ENCODE measurements at places on chromosomes 12 and 14.

DNA sequence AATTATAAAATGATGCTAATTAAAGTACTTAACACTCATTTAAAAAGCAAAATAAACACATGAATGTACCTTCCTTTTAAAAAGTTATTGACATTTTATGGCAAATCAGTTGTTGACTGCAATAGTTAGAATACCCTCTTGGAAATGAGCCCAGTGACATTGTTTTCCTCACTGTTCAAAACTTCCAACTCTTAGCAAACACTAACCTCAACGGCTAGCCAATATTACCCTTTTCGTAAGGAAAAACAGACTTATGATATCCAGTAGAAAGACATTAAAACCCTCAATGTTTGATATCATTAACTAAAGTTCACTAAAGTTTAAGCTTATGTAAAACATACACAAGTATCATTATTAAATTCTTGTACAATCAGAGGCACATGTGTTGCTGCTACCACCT lies 83.6 kb downstream of the EPS8 start:
- no peak for DNase-seq

GRCh38 chr14:103569408-103569807 lies 6.6 kb downstream of the COA8 start:
- no peak for DNase-seq

DNA sequence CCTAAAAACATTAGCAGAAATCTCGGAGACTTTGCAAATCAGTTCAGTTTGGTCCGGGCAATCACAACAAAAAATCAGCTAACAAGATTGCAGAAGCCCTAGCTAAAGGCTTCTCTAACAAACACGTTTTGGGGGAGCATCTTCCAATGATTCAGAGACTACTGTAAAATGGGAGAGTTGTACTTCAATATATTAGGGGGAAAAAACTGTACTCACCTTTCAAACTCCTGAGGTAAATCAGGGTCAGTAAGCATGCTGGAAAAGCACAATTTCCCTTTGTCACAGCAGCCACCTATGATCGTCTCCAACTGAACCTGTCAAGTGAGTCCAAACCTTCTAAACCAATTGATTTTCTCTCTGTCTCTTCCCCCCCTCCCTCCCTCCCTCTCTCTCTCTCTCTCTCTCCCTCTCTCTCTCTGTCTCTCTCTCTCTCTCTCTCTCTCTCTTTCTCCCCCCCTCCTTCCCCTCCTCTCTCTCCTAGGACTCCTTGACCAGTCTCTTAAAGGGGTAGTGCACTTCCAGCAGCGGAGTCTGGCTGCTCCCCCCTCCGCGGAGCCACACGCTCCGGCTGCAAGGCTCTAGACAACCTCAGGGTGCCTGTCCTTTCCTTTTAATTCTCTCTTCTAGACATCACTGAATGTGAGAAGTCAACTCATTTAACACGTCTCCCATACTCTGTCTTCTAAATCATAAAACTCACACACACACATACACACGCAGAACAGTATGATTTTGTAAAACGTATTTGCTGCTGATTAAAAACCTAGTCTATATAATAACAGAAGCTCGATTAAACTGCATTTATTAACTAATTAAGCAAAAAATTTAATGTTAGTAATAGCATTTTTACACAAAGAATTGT lies at the start of gene SOX5:
SOX5 (minus strand) TSS at position 323 of the 862 bp plus-strand sequence; CDS start at position 254, 69 bp downstream.
- DNase-seq, result no peak

DNA sequence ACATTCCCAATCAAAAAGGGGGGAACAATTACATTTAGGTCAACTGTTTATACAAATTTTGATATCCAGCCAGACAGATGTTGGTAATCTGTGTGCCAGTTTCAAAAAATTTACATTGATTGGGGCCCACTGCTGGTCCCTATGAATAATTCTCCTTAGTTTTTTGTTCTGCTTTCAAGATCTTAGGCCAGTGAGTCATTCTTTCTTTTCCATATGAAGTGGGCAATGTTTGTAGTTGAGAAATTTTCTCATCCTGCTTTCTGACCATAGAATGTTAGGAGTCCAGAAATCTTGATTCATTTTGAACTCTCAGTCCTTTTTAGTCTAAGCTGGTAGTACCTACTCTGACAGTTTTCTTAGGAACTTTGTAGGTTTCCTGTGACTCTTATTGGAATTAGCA lies 244.3 kb downstream of the DIO2 start:
- DNase-seq, result no peak

- no peak for DNase-seq
Measured at GRCh38 chr12:130977743-130978095, 24.0 kb downstream of the ADGRD1 start.

DNA sequence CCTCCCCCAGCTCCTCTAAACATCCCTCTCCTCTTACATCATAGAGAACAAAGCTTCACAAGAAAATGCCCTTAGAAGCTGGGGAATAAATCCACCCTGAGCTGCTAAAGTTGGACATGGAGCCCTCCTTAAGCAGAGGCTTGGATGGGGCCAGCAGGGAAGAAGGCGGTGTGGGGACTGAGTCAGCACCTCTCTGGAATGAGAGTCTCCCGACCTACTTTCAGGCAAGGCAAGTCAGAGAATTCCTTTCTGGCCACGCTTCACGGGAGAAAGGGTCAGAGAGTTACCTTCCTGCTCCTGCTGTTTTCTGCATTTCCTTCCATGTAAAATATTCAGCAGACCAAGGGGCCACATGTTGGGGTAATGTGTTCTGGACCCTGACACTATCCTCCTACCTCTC lies 113.3 kb upstream of the PRB2 start:
- DNase-seq, result no peak

DNA sequence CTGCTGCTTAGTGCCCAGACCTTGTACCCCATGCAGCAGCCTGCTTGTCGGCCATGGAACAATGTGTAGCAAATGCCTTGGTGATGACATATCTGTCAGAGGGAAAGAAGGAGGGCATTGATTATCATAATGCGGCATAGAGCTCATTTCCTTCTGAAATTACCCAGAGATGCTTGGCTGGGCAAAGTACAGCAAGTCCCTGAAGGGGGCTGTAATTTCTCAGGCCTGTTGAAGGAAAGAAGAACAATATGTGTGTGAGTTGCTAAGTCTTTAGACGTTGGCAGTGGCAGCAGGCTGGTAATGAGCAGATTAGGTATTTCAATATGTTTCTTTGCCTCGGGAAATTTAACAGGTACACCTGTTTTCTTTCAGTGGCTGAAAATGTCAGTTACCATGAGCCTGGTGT lies 128.6 kb downstream of the CRADD start:
- DNase-seq, result no peak

DNA sequence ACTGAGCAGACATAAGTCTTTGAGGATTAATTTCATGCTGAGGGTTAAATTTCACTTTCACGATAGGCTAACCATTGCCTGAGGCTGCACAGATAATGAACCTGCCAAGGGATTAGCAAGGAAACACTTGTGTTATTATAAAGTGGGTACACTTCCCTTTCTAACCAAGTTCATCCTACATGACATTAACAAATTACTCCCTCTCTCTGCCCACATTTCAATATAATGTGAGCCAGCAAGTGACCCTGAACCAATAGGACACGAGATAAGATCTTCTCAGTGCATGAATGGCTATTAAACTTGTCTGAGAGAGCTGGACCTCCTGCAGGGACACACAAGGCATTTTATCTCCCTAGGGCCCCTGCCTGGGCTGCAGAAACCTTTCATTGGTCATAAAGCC lies 173.5 kb downstream of the PAX9 start:
- DNase-seq, result no peak

GRCh38 chr12:100403446-100403845 lies 46.6 kb downstream of the SLC17A8 start:
- no peak for DNase-seq

- DNase-seq, result no peak
Measured at GRCh38 chr12:89437231-89437630, 84.9 kb upstream of the DUSP6 start.

Data from activated CD4-positive, alpha-beta T cell treated with anti-CD3 and anti-CD28 coated beads, Interleukin-2, amount 50 U/mL, for 48 hours (primary cell).